ENCODE measurements at places on chromosomes 2 and 18.

- peak; percentile 10 for DNase-seq
These were observed 97.0 kb upstream of the SMAD2 start for GRCh38 chr18:48027401-48027963.

- no peak for DNase-seq
These were observed 124.6 kb downstream of the VIT start for GRCh38 chr2:36820942-36821605.

DNA sequence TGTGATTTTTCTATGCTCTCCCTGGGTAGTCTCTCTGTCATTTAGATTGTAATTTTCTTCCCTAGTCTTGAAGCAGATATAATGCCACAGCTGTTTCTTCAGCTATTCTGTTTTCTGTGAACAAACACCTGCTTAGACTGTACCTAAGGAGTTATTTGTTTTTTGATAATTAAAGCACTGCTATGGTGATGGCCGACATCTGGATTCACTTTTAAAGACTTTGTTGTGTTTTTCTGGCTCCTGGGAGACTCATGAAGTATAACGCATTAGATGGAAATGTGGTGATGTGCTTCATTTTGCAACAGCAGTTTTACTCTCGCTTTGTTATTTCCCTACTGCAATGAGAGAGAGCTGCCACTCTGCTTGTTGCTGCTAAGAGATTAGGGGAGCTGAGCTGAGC is 15.7 kb upstream of the C2orf69 start:
- DNase-seq = no peak

DNA sequence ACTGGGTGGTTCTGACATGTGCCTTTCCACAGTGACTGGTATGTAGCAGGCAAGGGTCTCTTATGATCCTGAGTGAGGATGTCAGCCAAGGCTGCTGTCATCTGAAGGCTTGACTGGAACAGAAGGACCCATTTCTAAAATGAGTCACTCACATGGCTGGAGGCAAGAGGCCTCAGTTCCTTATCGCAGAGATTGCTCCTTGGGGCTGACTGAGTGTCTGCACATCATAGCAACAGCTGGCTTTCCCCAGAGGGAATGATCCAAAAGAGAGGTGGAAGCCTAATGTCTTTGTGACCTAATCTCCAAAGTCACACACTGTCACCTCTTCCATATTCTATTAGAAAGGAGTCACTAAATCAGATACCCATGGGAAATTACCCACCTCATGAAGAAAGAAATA is 114.0 kb downstream of the NEDD4L start:
- no peak for DNase-seq

DNA sequence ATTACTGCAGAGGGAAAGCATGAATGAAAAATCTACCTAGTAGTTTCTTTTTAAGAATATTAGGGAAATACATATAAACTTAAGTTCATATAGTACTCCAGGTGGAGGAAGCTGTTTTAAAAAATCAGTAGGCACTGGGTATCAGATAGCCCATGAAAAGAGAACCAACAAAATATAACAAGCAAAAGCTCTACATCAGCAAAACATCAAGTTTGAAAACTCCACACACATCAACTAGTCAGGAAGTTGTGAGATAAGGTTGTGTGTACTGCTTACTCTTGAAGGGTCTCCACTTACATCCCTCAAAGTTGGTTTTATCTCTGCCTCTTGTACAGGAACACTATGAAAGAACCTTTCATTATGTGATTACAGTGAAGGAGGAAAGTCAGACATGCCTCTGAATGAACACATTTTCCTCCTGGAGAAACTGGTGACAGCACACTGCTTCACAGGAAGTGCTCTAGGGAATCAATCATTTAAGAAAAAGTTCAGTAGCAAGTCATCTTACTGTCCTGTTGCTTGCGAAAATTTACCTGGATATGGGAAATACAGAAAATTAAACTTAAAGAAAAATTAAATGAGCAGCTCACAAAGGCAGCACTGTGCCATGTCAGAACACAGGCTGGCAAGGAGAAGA is 57.7 kb downstream of the THADA start:
- no peak for DNase-seq

- DNase-seq = no peak
These were observed 52.3 kb downstream of the DIS3L2 start for GRCh38 chr2:232013701-232014353.

DNA sequence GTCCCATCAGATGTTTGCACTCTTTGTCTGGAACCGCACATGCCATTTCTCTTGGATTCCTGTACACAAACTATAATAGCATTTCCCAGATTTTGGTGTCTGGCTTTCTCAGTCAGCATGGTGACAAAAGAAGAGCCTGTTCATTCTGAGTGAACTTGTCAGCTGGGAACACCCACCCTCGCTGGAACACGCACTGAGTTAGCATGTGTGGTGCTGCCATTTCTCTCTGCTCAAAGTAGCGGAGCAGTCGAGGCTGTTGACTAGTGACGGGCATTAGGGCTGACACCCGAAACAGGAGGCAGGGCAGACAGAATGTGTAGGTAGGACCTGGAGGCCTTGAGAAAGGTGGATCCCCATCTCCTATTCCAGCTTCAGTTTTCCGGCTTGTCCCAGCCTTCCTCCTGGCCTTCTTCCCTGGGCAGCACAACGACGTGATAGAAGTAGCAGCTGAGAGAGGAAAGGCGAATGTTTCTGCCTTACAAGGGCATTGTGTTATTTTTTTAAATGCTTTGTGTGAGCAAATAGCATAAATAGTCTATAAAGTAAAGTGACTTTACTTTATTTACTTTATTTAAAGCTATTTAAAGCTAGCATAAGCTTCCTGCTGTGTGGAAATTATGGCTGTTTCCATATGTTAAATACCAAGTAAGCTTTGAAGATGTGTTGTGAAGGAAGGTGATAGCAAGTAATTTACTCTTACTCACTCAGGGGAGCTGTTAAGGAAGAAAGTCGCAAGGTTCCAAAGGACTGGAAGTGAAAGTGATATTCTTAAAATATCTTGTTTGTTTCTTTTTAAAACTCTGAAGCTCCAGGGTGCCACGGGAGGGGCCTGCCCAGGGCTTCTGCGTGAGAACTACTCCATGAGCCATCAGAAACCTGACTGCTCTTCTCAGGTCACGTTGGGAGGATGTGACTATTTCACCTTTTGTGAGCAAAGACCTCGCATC is 272.6 kb downstream of the NEDD4L start:
- DNase-seq = no peak

DNA sequence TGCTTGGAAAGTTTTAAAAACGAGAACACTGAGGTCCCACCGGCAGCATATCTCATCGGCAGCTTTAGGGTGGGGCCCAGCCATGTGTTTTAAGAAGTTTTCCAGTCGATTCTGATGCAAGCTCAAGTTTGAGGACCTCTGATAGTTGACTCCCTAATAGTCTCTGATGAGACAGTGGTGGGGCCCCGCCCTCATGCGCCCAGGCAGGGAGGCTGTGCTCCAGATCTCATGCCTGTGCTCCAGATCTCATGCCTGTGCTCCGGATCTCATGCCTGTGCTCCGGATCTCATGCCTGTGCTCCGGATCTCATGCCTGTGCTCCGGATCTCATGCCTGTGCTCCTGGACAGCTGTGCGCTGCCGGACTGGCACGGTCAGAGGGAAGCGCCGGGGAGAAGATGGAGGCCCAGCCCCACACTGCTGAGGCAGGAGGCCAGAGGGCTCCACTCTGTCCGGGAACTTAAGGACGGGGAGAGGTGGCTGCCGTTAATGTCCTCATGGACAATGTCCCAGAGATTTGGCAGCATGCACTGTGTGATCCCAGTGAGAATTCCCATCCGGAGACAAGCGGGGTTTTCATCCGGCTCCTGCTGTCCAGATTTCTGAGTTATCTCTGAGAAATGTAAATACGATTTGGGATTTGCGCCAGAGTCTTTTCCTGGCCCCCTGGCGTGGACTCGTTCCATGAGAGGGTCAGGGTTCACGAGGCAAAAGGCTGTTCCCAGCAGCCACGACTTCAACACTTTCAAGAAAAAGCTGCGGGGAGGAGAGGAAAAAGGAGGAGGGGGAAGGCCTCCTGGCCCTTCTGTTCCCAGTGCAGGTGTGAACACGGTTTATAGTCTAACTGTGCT is 9.4 kb upstream of the COLEC11 start:
- DNase-seq = no peak

- no peak for DNase-seq
These were observed 92.6 kb downstream of the ACTR2 start for GRCh38 chr2:65320042-65320725.

GRCh38 chr2:169822785-169823392 is 1.8 kb downstream of the METTL5 start:
- DNase-seq = no peak
